ENCODE measurements at places on chromosomes 1 and 21.
A peak's percentile ranks its signal among the peaks of the same experiment; 100 is the strongest.

GRCh38 chr21:30153697-30154340, 12.8 kb downstream of the CLDN17 start:
- DNase-seq, result no peak

DNA sequence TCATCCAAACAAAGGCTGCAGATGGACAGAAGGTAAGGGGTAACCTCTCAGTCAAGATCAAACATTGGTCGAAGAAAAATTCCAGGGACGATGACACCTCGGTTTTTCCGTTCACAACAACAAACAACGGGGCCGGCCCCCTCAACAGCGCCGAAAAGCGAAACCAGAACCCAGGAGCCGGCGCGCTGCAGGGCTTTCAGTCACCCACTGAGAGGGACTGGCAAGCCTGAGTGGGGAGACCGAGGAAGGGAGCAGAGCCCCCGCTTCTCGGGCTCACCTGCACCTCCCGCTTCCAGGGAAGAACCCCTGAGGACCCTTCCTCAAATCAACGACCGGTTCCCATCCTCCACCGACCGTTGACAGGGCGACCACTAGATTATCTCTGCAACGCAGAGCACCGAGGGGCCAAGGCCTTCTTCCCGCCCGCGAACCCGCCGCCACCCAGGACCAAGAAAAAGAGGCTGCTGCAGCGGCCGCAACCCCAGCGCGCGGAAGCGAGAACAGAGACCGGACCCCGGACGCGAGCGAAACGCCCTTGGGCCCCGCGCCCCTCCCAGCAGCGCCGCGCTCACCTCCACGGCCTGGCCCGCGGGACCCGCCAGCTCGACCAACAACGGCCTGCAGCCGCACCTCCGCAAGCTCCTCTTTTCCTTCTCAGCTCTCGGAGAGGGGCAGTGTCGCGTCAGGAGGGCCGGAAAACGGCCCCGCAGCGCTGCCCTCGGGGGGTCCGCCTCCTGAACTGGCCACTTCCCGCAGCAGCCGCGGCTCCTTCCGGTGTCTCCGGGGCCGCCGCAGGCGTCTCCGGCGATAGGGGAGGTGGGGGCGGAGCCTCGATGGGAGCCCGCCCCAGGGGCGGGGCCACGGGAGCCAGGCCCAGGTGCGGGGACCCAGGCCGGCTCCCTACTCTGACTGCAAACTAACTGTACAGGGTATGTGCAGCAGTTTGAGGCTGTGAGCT, at the start of gene USP33:
Gene USP33 (minus strand): TSS at position 782 of the 958 bp plus-strand sequence. CDS start 18,155 bp downstream, outside the sequence.
- DNase-seq, result peak; percentile 80

DNA sequence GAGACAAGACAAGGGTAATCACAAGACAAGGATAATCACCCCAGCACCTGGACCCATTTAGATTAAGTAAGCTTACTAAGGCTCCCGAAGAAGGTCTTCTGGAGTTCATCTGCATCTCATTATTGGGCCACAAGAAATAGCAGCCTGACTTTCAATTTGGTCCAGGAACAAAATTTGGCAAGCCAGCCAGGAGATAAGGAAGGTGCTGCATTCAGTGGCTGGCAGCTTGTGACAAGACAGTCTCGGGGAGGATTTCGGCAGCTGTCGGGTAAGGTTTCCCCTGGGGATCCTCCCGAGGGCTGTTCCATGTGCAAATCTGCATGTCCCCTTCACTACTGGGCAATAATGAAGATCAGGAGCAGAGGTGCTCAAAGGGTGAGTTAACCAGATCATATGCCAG, 195.2 kb downstream of the FCRL5 start:
- no peak for DNase-seq

DNA sequence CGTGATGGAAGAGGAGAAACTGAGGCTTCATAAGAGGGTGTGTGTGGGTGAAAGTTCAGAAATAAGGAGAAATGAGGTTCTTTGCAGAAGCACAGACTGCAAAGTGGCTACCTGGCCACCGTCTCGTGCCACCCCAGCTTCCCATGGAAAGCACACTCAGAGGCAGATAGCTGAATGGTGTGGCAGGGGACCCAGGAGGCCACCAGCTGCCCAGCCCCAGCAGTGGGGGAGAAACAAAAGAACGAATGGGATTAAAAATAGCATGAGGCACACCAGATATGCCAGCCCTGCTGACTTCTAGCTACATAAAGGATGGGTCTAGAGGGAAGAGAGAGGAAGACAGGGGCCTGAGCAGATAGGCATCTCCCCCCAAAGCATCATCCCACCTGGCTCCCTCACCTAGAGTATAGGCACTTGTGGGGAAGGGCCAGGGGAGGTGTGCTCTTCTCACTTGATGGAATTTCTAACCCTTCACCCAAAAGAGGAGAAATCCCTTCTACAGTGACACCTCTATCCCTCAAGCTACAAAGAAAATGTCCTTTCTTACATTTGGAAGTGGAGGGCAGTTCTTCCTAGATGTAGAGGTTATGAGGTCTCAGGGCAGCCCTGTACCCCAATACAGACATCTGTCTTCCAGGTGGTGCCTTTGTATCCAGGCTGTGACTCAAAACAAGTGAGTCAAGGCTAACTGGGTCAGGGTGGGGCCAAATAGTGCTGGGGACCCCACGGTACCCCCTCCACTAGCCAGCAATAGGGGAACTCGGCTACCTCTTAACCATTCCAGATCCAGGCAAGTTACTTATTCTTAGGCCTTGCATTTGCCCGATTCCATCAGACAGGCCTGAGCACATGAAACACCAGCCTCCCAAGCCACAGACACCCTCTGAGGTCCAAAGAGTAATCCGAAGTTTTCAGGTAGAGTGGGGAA, 3.5 kb downstream of the HDGF start:
- peak; percentile 37 for DNase-seq

GRCh38 chr1:115976062-115976920, at the start of gene SLC22A15:
TSS of gene SLC22A15 (plus strand) at chr1:115976513. CDS start at chr1:115976628, 115 bp downstream.
- DNase-seq, result peak; percentile 25

GRCh38 chr21:45493401-45494001, 48.7 kb downstream of the SLC19A1 start:
- DNase-seq, result no peak

DNA sequence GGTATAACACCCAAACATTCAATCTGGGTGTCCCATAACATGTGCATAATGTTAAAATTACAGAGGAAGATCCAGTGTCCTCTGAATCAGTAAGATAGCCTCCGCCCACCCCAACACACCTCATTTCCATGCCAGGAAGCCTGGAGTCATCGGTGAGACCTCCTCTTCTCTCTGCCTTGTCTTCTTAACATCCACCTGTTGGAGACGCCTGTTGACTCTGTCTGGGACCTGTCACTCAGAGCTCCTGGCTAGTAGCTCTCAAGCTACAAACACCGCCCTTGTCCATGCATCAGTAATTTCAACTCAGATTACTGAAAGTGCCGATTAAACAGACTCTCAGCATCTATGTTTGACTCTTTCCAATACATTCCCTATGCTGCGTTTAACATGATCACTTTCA, 27.4 kb downstream of the KCNJ15 start:
- DNase-seq, result no peak

DNA sequence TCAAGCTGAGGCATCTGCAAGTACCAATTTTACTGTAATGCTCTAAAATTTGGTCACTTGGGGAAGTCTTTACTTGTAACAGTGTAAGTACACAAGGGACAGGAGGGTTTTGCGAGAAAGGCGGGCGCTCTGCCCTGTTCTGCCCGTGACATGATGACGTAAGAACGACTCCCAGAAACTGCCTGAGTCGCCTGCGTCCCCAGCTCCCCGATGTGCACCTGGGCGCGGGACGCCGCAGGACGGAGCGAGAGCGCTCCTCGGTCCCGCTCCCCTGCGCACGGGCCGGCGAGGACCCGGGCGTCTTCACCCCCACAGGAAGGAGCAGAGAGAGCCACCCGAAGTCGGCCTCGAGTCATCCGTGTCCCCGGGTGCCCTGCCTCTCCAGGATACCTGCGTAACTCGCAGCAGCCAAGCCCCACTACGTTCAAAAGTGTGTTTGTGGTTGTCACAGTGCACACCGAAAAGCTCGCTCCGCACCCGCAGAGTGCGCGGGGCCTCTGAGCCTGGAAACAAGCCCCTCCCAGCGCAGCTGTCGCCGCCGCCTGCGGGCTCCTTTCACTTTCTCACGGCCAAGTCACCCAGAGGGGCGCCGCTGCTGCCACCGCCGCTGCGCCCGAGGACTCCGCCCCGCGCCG, 3.3 kb upstream of the ZBTB18 start:
- DNase-seq, result peak; percentile 40

- DNase-seq, result no peak
Observed at GRCh38 chr1:236391008-236391407, 3.1 kb upstream of the EDARADD start.

DNA sequence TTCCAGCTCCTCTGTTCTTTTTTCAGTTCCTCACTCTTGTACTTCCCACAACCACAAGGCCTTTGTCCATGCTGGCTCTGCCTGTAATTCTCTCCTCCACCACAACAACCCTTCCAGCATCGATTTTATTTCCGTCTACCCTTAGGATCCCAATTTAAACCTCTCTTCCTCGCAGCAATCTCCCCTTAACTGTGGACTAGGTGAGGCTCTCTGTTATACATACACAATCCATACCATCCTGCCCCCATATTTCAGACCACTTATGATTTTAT, 90.4 kb upstream of the ZC3H11B start:
- DNase-seq, result no peak

DNA sequence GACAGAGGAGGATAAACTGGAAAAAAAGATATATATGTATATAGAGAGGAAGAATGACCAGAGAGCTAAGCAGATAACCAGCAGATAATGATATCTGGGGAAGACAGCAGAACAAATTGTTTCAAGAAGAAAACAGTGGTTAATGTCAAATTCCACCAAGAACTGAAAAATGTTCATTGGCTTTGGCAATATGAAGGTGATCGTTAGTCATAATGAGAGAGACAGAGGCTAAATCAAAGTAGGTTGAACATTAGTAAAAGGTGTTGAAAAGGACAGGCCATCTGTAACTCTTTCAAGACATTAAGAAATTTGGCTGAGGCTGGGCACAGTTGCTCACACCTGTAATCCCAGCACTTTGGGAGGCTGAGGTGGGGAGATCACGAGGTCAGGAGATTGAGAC, 25.3 kb upstream of the CR2 start:
- DNase-seq, result no peak

DNA sequence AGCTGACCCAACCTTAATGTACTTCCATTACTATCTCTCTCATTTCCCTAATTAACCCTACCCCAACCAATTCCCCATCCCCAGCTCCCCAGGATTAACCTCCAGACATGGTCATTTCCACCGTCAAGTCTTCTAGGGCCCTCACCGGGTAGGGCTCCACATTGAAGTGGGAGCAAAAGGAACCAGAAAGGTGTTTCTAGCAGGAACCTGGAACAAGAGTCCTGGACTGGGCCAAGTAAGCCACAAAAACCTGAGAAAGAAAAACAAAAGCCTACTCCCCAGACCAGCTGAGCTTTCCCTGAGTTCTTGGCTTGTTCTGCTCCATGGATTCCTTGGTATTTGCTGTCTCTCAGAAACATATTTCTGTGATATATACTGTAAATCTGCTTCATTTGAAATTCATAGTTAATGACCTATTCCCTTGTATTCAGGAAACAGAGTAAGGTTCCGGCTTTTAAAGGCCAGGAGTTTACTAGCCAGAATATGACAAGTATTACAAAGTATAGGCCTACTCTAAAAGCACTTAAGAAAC, 58.4 kb downstream of the SYF2 start:
- no peak for DNase-seq

DNA sequence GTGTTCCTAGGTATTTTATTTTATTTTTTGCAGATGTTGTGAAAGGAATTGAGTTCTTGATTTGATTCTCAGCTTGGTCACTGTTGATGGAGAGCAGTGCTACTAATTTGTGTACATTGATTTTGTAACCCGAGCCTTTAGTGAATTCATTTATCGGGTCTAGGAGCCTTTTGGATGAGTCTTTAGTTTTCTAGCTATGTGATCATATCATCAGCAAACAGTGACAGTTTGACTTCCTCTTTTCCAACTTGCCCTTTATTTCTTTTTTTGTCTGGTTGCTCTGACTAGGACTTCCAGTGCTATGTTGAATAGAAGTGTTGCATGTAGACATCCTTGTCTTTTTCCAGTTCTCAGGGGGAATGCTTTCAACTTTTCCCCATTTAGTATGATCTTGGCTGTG, 138.9 kb downstream of the LHX8 start:
- no peak for DNase-seq

DNA sequence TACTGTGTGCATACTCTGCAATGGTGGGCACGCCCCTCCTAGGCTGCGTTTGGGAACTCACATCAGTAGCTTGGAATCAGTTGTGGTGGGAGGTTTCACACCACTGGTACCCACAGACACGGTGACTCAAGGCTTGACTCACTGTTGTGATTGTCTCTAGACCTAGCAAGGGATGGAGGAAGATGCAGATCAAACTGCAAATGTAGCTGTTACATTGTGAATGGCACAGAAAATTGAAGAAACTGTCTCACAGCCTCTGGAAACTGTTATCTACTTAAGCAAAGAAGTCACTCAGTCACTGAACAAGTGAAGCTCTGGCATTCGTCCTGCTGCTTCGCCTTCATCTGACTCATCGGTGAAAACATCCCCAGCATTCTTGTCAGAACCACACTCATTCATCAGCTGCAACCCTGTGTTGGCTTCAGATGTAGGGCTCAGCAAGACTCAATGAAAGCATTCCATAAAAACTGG, 59.5 kb downstream of the POFUT2 start:
- peak; percentile 98 for DNase-seq

GRCh38 chr21:35223480-35224156, 174.5 kb upstream of the RUNX1 start:
- DNase-seq, result no peak

- no peak for DNase-seq
Observed at GRCh38 chr1:25924454-25924853, 18.2 kb upstream of the STMN1 start.

- no peak for DNase-seq
Observed at GRCh38 chr1:186463511-186463910, 2.6 kb upstream of the PDC start.

- no peak for DNase-seq
Observed at GRCh38 chr1:32127409-32128198, 19.7 kb downstream of the KPNA6 start.

DNA sequence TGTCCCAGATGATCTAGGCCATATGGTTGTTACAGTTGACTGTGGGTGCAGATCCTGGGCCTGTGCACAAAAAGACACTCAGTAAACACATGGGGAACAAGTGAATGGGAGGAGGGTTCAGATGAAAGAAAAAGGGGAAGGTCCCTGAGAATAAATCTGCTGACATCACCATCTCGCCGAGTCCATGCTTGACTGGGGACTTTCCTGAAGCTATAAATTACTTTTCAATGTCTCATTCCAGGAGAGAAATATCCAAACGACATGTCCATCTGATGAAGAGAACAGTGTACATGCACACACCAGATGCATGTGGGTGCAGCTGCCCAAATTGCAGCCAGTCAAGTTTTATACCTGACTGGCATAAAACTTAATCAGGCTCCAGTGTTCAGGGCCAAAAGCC, 109.0 kb downstream of the HIVEP3 start:
- DNase-seq, result no peak

- DNase-seq, result no peak
Observed at GRCh38 chr1:83619170-83619896, 379.6 kb downstream of the TTLL7 start.

- DNase-seq, result no peak
Observed at GRCh38 chr1:240014051-240014450, 77.6 kb upstream of the FMN2 start.

GRCh38 chr21:43925096-43925481, 60.1 kb downstream of the AGPAT3 start:
- DNase-seq, result no peak

Measured in iris pigment epithelial cell (primary cell).